ENCODE measurements at places on chromosomes 16 and 17. TPM values are rescaled to one million over a fixed set of nuclear protein-coding genes. Genes with fewer than 3 reads are reported as not detected.

DNA sequence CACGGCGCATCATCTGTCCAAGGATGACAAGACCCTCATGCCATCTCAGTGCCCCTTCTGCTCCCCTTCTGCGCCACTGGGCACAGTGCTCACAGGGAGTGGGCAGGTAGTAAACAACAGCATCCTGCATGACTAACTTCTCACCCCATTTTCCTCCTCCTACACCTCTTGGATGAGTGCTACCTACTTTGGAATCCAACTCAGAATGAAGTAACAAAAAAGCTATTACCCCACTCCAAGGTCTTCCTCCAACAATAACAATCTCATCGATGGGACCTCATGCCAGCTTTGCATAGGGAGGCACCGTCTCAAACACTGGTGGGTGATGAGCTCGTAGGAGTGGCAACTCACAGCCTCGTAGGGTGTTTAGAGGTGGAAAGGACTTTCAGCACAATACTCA, 98.6 kb upstream of the RCVRN start:
- DNase-seq = no peak

GRCh38 chr17:79849953-79850352, 10.7 kb upstream of the CBX4 start:
- DNase-seq = no peak

KRTAP17-1 gene
- total RNA-seq = not detected

GRCh38 chr16:74626741-74627416, 20.0 kb upstream of the GLG1 start:
- DNase-seq = no peak

DNA sequence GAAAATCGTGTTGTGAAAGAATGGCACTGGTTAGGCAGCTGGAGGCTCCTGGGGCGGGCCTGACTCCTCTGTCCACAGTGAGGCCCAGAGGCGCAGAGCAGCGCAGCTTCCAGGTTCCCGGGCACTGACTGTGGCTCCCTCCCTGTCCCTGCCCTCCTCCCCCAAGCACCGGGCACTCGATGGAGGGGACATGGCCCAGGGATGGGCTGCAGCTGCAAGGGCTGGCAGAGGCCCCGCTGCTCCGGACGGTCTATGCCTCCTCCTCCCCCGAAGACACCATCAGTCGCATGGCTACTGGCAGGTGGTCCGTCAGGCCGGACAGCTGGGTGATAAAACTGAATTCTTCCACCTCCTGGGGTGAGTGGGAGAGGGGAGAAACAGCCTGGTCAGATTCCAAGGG, 50.1 kb downstream of the PRMT7 start:
- no peak for DNase-seq

DNA sequence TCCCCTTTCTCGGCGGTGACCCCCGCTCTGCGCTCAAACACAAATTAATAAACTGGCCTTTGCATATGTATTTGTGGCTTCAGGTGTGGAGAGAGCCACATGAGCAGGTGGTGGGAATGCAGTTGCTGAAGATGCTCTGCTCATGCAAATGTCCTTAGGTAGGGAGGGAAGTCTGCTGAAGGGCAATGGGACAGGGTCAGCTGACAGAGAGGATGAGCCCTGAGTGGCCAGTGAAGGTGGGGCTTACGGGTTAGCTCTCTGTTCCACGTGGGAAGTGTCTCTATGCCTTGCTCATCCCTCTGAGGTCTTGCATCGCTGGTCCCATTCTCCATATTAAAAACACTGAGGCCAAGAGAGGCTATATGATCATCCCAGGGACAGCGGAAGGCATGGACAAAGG, 74.2 kb upstream of the CCL1 start:
- no peak for DNase-seq

DNA sequence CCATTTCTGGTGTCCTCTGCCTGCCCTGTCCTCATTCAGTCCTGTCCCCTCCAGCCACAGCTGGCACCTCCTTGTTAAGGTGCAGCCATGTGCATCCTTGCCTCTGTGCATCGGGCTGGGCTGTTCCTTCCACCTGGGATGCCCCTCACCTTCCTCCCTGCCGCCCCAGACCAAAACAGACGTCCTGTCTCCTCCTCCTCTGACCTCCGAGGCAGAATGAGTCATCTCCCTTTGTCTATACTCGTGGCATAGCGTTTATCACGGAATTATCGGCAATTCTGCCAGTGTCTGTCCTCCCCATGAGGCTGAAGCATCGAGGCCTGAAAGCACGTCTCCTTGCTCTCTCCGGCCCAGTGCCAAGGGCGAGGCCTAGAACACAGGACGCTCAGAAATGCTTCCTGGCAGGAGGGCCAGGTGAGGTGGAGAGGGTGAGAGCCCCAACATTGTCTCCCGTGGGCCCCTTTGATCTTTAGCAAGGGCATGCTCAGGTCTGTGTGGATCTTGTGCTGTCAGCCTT, 4.6 kb downstream of the RAI1 start:
- peak; percentile 91 for DNase-seq

- peak; percentile 86 for DNase-seq
Measured at GRCh38 chr17:50534222-50534978, 1.9 kb downstream of the EPN3 start.

Data from mammary epithelial cell (primary cell).